Hepatic stellate cell (primary cell): ENCODE measurements at places on chromosomes 2 and 18.

GRCh38 chr2:240422658-240423329 is 12.7 kb upstream of the GPC1 start:
- DNase-seq = no peak

GRCh38 chr18:76844742-76845477 is 22.6 kb downstream of the ZNF236 start:
- DNase-seq = no peak

- no peak for DNase-seq
Measured at GRCh38 chr2:817336-818015, 133.2 kb upstream of the SNTG2 start.

GRCh38 chr2:157281316-157281715 is 23.8 kb downstream of the GALNT5 start:
- no peak for DNase-seq

DNA sequence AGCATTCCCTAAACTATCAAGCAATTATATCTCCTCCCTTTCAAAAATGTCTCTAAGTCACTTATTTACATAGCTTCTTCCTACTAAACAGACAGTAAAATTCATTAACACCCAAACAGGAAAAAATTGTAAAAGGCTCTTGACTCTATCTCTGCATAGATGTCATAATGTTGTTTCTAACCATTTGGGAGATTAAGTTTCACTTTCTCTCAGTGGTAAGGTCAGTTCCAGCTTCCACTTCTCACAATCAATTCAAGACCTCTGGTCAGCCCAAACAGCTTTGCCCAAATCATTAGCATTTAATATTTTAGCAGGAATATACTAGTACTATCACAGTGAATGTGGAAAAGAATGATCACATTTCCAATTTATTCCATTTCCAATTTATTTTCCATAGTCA is 374.3 kb upstream of the MC4R start:
- DNase-seq = no peak

DNA sequence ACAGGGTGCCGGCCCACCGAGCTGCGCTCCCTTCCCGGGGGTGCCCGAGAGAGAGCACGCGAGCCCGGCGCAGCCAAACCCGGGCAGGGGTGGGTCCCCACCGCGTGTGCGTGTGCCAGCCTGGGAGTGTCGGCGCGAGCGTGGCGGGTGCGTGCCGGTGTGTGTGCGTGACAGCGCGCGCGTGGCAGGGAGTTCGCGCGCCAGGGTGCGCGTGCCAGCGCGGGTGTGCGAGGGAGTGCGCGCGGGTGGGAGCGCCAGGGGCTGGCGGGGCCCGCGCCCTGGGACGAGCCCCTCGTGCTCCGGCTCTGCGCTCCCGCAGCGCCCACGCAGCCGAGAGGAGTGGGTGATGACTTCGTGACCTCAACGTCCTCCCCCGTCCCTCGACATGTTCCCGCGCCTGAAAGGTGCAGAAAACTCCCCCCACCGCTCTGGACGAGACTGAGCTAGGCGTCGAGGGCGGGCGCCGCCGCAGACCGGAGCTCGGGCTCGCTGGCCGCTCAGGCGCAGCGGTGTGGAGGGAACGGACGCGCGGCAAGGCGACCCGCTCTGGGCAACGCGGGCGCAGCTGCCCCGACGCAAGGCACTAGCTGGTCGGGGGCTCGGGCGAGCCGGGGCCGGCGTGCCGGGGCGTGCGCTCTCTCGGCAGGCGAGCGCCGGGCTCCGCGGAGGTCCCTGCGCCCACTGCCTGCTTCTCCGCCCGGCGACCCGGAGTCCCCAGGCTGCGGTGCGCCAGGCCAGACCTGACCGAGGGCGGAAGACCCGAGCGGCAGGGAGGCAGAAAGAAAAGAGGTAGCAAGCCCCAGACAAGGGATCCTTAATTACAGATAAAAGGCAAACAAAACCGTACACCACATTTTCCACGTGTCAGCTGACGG is 582.8 kb downstream of the ZEB2 start:
- peak; percentile 32 for DNase-seq
